Right renal pelvis (tissue), 4 donors: ENCODE measurements at places on chromosomes 2 and 18.
A peak's percentile ranks its signal among the peaks of the same experiment; 100 is the strongest.

- DNase-seq = no peak
Observed at GRCh38 chr2:210169516-210170195, 1.6 kb downstream of the KANSL1L start.

GRCh38 chr18:39313992-39314391 is 1748.4 kb upstream of the CELF4 start:
- DNase-seq = no peak

DNA sequence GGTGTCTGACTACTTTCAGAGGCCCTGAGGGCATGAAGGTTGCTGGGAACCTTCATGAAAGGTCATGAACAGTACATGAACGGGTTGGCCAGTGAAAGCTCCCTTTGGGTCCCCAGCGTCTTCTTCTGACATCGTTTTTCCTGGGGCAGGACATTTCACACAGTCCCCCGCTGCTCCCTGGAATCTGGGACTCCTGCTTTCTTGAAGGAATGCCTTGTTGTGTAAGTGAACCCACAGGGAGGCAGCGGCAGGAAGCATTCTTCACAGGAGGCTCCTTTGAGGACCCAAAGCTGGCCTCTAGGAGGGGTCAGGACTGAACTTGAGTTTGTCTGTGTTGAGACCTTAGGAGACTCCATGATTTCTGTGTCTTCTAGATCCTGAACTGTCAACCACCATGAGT is 144.3 kb downstream of the KCNE4 start:
- DNase-seq = no peak

DNA sequence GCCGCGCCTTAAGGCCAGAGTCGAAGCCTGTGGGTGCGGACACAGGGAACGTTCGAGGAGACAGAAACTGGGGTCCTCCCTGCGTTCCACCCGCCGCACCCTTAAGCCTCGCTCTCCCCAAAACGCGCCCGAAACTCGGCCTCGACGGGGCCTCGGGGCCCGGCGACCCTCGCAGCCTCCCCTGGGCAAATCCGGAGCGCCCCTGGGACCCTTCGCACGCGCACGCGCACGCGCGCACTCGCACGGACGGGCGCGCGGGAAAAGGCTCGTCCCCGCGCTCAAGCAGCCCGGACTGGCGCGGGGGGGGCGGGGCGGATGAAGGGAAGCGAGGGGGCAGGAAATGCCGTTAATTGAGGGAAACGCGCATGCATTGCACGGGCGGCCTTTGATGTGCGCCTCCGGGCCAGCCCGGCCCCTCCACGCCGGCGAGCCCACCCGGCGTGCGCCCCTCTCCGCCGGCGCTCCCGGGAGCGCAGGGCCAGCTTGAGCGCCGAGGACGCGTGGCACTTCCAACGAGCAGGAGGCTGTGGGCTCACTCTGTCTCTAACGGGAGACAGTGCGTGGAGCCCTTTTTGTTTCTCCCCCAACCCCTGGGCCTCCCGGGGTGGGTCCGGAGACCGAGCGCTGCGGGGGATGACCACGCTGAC is 5.4 kb upstream of the SALL3 start:
- no peak for DNase-seq

DNA sequence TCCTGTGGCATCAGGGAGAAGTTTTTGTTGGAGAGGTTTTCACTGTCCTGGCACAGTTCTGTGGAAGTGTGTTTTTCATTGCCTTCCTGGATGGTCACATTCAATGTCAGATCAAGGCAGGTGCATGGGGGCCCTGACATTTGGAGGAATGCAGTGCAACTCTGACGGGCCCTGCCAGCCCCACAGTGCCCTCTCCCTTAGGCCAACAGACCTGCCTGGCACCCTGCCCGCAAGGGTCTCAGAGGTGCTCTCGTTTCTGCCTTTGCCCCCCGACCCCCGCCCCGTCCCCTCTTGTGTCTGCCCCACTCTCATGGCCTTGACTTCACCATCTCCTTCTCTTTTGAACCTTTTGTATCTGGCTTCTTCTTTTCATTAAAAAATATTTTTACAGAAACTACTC is 257.2 kb upstream of the HDAC4 start:
- DNase-seq = no peak

- no peak for DNase-seq
Observed at GRCh38 chr2:26880161-26880560, 32.2 kb downstream of the DPYSL5 start.

DNA sequence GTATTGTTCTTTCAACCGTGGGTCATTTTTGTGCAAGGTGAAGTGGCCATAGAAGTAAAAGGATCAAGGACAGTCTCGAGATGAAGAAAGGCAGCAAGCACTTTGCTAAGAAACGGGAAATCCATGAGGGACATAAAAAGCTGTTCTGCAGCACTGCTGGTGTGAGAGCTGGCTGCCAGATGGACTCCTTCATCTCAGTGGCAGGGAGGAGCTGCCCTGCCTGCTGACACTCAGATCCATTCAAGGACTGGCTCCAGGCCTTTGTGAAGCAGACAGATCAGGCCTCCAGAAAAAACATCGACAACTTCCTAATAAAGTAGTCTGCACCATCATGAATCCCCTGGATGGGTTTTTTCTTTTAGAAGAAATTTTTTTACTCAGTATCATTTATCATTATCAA is 29.5 kb downstream of the RMC1 start:
- DNase-seq = peak; percentile 25

DNA sequence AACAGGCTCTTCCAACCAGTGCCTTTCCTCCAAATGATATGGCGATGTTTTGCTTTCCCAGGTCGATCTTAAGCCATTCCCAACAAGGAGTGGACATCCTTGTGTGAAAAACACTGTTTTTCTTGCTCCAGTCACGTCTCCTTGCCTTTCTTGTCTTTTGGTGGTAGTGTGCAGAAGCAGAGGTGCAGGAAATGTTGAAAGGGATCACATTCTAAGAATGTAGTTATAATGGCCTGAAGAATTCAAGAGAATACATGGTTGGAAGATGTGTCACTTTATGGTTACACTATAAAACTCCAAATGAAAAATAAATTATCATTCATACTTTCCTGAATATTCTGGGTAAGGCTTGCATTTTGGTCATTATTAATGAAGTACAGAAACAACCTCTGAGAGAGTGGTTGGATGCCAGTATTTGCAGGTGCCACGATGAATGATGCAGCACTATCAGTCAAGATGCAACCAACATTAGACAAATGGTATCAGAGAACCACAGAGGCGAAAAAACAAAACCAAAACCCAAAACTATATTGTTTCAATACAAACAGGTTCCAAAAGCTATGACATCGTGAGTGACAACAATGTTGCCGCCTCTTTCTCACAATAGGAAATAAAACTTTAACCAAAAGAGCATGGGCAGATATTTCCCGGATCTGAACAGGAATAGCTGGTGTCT is 27.5 kb upstream of the POLE4 start:
- DNase-seq = no peak

- no peak for DNase-seq
Observed at GRCh38 chr2:66414896-66415295, 20.0 kb upstream of the MEIS1 start.

GRCh38 chr2:223989206-223989855 is 32.1 kb downstream of the MRPL44 start:
- no peak for DNase-seq

DNA sequence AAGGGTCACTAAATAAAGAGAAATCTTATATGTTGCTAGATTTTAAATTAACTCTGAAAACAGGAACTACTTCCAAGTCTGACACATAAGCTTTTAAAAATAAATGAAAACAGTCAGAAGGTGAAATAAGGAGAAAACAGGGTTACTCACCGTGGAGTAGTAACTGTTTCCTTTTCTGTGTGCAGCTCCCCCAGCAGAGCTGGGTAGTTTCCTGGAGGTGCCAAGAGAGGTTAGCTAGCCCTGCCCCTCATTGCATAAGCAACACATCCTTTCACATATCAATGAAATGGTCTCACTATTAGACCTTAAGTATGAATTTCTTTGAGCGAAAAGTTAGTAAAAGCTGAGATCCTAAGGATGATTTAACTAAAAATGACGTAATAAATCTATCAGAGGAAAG is 54.0 kb upstream of the GPR75 start:
- no peak for DNase-seq

DNA sequence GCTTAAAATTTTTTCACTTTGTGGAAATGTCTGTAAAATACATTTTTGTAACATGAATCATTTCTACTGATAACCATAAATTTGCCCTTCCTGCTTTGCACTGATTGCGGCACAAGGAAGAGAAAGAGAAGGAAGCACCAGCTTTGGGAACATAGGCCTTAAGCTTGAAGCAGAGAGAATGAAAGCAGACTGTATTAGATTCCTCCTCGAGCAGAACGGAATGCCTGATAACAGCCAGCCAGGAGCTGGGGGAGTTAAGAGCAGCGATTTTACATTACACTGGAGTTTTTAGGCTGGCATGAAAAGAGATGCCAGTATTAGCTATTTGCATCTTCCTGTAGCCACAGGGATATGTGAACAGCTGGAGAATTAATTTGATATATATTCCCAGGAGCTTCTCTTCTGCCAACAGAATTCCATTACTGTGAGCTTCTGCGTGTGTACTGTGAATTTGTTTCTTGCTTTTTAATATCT is 33.5 kb downstream of the CRIM1 start:
- no peak for DNase-seq

DNA sequence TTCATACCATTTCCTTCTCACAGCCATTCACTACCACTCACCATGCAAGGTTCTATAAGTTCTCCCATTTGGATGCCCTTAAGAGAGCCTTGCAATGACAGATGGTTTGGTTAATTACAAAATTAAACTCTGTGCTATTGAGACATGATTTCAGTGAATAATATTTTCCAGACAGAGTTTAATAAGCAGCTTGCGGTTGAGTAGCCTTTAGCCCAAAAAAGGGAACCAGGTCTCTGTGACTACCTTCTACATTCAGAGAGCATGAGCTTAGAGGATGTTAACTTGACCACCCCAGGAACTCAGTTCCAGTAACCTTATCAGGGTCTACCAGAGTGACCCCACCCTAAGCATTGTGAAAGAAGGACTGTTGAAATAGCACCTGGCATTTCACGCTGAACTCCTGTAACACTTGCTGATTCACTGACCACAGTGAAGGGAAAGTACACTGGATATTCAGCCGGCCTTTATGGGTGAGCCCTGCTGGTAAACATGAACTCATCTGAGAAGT is 1173.1 kb upstream of the ZEB2 start:
- DNase-seq = no peak

- DNase-seq = no peak
Observed at GRCh38 chr18:68728081-68728700, 13.3 kb upstream of the TMX3 start.

- DNase-seq = no peak
Observed at GRCh38 chr2:127011796-127012195, 95.2 kb downstream of the BIN1 start.

GRCh38 chr2:203685081-203685621 is 21.3 kb upstream of the CD28 start:
- no peak for DNase-seq

DNA sequence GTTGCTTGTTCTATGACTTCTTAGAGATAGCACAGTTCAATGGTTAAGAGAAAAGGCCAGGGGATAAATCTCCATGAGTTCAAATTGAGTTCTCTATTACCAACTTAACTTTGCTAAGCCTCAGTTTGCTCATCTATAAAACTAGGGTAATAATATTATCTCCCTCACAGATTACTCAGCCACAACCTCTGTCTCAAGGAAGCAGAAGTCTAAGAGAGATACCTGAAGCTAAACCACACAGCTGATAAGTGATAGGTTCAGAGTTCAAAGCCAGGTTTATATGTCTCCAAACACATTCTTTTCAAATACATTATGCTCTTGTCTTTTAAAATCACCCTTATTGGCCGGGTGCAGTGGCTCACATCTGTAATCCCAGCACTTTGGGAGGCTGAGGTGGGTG is 287.7 kb downstream of the NBAS start:
- DNase-seq = no peak

DNA sequence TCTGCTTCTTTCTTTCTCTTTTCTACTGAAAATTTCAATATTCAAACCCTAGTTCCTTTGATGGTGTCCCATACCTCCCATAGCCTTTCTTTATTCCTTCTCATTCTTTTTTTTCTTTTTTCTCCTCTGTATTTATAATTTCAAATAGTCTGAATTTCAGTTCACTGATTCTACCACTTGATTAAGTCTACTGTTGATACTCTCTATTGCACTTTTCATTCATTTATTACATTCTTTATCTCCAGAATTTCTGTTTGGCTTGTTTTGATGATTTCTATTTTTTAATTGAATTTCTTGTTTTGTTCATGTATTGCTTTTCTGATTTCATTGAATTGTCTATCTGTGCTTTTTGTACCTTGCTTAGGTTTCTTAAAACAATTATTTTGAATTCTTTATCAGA is 111.9 kb upstream of the VRK2 start:
- no peak for DNase-seq

GRCh38 chr2:9937968-9938367 is 13.5 kb upstream of the GRHL1 start:
- no peak for DNase-seq

- DNase-seq = no peak
Observed at GRCh38 chr2:191748059-191748461, 70.1 kb downstream of the NABP1 start.

DNA sequence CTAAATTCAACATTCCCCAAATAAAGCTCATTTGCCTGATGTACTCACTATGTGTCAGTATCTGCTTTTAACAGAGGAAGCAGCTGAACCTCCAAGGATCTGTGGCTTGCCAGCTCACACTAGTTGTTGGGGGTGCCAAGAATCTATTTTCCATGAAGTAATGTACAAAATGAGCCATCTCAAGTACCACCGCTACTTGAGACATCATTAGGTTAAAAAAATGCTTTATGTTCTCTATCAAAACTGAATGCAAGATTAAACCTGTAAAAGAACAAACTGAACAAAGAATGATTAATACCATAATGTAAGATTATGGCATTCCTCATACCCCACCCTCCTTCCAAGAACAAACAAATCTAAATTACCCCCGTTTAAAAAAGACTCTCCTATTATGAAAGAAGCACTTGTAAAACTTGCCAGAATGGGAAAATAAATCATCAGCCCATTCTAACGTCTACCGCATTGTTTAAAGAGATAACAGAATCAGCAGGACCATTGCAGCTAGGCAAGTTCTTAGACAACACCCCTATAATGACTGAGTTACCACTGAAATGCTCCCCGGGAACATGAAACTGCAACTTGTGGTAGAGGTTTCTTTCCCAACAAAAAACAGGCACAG is 471.6 kb downstream of the DLGAP1 start:
- no peak for DNase-seq

GRCh38 chr2:20092226-20092900 is 40.9 kb upstream of the LAPTM4A start:
- no peak for DNase-seq

- no peak for DNase-seq
Observed at GRCh38 chr2:141728886-141729285, 401.9 kb downstream of the LRP1B start.

- no peak for DNase-seq
Observed at GRCh38 chr2:8452979-8453903, 228.6 kb upstream of the ID2 start.

DNA sequence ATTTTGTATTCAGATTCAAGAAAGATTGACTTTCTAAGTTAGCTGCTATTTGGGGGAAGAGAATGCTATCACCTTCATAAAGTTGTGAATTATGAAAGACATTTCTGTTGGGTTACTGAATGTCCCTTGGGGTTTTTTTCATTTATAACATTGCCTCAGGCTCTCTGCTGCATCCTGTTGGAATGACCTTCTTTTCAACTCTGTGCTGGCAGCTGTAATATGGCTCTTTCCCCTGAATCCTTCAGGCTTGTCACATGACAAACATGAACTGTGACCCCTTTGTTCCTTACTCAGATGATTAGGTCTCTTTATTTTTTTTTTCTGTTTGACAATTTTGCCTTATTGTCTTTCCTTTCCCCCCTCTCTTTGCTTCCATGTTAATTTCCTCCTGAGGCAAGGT is 159.8 kb downstream of the TAF4B start:
- DNase-seq = peak; percentile 52

- no peak for DNase-seq
Observed at GRCh38 chr2:159798376-159798725, 343 bp upstream of the CD302 start.

- no peak for DNase-seq
Observed at GRCh38 chr2:8148260-8149006, 533.4 kb upstream of the ID2 start.
